ENCODE measurements at places on chromosomes 6 and 20.

DNA sequence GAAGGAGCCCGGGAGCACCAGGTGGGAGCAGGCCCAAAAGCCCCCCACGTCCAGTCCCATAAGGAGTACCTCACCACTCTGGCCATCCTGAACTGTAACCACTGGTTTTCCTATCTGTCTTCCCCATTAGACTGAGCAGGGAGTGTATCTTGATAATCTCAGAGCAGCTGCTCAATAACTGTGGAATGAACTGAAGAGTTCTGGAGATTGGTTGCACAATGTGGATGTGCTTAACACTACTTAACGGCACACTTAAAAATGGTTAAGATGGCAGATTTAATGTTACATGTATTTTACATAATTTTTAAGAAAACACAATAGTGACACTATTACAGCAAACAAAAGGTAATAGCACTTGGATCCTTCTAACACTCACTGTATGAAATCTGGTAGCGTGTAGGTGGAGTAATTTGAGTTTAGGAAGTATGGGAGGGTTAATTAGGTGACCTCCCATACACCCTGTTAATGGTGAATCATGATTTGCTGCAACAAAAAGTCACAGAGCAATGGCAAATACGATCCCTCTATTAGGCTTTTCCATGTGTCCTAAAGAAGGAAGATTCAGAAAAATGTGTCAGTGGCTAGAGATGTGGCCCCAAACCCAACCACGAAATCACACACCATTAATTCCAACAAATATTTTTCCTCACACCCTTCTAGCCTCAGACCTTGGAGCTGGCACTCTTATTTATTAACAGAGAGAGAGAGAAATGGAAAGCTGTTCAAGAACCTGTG is 18.4 kb downstream of the TRAM2 start:
- peak; percentile 50 for DNase-seq

DNA sequence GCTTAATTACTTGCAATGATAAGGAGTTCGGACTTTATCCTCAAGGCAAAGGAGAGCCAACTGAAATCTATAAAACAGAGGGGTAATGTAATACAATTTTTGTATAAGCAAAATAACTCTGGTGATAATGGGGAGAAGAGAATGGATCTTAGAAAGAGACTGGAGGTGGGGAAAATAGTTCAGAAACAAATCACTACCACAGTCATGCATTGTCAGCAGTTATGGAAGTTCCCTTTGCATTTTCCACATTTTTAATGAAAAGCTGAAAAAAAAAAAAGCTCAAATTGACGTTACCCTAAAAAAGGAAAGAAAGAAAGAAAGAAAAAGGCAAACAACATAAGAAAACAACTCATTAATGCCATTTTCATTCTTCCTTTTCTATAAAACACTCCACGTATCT is 337.6 kb upstream of the HSF2 start:
- DNase-seq: no peak

DNA sequence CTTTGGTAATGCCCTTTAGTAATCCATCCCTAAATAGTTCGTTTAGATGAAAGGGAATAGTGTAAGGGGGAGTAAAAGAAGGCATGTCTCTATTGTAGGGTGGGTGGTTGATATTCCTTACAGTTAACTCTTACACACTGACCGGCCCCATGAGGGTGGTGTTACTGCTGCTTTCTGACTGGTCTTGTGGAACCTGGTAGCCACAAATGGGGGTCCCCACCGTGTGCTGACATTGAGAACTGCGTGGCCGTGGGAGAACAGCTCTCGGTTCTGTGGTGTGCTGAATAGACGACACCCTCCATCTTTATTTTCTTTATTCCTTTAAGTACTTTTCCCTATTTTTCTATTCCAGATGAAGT is 19.3 kb downstream of the MRAP2 start:
- no peak for DNase-seq

DNA sequence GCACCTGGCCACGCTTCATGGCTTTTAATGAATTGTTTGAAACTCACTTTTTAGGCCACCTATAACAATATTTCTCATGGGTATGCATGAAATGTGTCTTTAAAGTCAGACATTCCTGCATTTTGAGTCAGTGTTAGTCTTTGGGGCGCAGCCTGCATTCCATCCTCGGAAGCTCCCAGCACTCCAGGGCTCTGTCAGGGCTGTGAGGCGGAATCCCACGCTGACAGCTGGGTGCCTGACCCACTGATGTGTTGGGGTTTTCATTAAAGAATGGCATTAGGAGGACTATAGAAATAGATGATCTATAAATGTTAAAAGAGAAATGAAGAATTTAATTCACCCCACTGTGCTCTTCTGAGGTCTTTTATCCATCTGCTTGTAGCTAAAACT is 16.2 kb upstream of the CLDN20 start:
- peak; percentile 31 for DNase-seq

DNA sequence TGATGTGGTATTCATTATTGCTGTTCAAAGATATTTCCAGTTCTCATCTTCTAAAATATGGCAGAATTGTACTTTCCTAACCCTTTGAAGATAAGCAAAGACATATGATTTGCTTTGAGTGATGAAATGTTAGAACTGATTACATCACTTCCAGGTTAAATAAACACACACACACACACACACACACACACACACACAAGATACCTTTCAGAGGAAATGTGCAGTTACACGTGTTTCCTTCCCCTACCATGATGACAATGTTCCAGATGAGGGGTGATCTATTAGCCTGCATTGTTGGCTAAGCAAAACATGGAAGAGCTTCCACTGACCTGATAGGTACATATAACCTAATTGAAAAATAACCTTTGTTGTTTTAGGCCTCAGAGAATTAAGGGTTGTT is 11.7 kb upstream of the FRK start:
- DNase-seq: no peak

DNA sequence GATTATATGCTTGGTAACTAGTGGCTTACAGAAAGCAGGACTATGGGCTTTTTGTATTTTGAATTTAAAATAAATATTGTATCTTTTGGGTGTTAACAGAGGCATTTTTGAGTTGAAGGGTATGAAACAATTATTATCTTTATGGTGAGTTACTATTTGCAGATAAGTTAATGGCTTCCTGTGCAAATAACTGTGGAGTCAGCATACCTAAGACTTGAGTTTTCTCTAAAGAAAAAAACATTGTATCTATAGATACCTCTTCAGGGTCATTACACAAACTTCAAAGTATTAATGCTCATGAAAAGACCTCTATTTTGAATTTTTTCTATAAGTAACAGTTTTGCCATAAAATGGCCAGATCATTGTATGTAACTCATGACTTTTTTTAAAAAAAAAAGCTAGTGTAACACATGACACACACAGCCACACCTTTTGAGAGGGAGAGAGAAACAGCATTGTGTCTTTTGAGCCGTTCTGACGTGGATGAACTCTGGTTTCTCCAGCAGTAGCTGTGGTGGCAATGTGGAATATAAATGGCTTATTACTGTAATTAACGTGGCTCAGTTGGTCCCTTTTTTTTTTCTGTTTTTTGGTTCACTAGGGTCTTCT is 36.3 kb downstream of the PLEKHG1 start:
- DNase-seq: no peak

DNA sequence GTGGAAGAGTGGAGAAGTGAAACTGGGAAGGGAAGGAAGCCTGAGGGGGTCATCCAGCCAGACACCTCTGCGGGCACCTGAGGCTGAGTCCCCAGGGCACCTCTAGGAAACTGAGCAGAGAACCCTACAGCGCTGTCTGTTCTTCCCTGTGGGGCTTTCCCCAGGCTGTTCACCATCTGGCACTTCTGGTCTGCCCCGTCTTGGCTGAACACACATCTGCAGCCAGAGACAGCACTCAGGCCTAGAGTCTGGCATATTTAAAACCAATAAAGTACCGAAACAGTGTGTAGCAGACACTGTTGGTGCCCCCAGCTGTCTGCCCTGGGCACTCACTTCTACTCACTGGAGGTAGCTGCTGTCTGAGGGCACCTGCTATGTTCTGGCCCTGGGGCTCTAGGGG is 9.4 kb upstream of the ARFGEF2 start:
- no peak for DNase-seq

All from fibroblast of mammary gland (primary cell).